Fibroblast of mammary gland (primary cell): ENCODE measurements at places on chromosomes 3 and 15.
A peak's percentile ranks its signal among the peaks of the same experiment; 100 is the strongest.

- DNase-seq = no peak
These were observed 3.7 kb upstream of the GRM2 start for GRCh38 chr3:51703068-51703760.

DNA sequence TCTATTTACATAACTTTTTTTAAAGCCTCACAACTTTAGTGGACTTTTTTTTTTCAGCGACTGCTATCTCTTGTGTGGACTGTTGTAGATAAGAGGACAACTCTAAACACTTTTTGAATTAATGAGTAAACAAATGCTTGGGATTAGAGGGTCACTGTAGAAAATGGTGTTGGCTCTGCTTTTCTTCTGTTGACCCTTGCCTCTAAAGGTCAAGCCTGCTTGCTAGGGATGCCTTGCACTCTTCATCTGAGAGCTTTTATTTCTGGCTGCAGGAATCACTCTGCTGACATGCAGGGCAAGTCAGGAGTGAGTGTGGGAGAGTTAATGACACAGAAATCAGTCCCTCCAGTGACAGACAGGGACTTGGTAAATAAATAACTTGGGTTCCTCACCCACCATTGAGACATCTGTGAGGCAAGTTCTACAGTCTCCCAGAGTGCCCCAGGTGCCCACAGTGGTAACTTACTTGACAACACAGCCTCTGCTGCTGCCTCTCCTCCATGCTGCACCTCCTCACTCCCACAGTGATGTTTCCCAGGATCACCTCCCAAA lies 390.1 kb downstream of the IL20RB start:
- DNase-seq = no peak

DNA sequence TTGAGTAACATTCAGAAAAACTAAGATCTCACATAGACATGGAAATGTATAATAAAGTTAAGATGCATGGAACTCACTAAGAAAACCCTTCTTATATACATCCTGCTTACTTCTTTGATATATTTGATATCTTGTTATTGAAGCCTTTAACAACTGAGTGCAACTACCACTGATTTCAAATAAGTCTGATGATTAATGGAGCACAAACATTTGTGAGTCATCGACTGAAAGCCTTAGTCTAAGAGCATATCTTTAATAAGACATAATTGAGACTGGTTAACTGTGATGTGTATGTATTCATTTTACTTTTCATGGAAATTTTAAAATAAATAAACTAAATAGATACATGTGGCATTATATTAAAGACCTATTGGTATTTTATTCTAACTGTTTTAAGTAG lies 740.5 kb downstream of the EPHA3 start:
- DNase-seq = no peak

DNA sequence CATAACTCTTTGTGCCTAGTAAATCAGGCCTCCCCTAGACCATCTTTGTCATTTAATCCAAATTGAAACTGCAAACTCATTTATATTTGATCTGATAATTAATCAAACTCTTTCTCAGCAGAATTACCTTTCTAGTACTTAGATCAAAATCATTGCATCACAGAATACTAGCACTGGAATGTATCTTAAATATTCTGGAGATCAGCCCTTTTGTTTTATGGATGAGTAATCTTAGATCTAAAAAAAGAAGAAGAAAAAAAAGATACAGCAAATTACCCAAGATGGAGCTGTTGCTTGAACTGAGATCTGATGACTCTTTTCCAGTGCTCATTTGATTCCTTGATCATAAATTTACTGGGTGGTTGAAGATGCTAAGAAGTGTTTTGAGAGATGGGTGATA lies 47.9 kb downstream of the NAALADL2 start:
- DNase-seq = peak; percentile 15

DNA sequence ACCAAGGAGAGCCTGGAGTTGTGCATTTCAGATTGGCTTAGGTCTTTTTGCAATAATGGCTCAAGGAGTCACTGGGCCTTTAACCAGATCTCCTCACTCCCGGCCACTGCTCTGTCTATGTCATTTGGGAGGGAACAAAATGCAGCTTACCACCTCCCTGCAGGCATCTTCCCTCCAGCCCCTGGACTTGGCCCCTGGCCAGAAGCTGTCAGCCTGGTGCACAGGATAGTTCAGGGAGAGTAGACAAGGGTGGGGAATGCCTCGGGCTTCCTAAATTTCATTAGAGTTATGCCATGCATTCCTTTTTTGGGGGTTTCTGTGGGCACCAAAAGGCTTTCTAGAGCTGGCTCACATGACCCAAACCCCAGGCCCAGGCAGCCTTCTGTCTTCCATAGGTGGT lies 70.2 kb upstream of the HRH1 start:
- DNase-seq = no peak

DNA sequence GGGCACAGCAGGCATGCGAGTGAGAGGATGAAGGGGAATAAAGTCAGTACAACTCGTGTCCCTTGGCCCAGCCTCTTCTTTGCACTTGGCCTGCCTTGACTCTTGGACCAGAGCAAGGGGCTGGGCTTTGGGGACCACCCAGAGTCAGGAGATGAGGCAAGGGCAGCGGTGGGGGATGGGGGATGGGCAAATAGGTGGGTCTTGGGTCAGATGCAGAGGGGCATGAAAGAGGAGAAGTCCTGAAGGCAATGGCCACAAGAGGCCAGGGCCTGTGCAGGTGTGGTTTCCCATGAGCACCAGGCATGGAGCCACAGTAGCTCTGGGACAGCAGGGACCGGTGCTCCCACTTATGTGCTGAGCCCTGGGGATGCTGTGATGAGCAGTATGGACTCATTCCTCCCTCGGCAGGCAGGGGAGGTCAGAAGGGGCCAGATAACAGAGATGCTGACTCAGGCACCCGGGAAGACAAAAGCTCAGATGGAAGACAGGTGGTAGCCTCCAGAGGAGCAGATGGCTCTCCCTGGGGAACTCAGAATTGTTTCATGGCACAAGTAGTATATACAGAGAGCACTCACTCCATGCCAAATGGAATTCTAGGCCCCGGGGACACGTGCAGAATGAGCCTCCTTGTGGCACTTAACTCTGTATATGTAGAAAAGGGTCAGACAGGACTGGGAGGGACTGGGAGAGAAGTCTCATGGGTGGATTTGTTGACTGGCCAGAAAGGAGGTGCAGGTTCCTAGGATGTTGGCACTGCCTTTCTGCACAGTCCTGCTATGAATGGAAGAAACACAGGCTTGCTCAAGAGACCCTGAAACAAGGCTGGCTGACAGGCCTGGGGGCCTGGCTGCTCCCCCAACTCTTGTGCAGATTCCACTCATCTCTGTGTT lies 14.3 kb downstream of the ZBTB47 start:
- DNase-seq = peak; percentile 41

GRCh38 chr3:131360191-131360755 lies 21.3 kb upstream of the NUDT16 start:
- no peak for DNase-seq

- DNase-seq = peak; percentile 57
These were observed 25.6 kb downstream of the SLC7A14 start for GRCh38 chr3:170560296-170560695.

- DNase-seq = no peak
These were observed 45.0 kb downstream of the SOX2 start for GRCh38 chr3:181756645-181757297.

DNA sequence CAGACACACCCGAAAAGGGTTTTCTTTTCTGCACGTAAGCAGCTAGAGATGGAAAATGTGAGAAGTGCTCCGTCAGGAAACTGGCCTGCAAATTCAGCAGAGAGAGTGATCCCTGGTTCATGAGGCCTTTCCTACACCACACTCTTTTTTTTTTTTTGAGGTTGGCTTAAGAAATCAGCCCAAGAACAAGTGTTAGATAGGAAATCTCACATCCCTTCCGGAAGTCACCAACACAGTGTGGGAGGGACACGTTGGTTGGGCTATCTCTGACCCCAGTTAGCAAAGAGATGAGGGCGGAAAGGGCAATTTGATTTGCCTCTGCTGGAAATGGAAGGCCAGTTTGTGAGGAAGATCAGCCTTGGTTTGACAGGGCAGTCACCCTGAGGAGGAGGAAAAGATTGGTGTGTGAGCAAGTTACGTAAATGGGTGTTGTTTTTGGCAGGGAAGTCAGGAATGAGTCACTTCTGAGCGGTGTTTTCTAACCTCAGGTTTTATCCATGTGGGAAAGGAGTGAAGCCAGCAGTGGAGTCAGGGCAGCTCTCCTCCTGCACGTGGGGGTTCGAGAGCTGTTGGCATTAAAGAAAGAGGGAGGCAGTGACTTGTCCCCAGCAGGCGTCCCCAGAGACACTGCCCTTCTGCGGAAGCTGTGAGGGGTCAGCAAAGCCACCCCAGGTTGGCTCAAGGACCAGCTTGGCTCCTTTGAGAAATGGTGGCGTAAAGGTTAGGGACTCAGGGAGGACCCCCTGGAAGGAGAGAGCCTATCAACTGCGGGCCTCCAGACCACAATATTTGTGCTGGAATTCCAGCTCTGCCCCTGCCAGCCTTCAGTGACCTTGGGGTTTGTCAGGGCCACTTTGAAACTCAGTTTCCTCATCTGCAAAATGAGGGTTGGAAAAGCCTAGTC lies 237.6 kb upstream of the BHLHE40 start:
- peak; percentile 99 for DNase-seq

GRCh38 chr3:109863701-109864100 lies 526.4 kb upstream of the DPPA4 start:
- DNase-seq = no peak

- peak; percentile 70 for DNase-seq
These were observed 45.8 kb downstream of the ALDH1A2 start for GRCh38 chr15:58019503-58020376.

GRCh38 chr3:138396752-138397410 lies 37.5 kb upstream of the ESYT3 start:
- no peak for DNase-seq

GRCh38 chr3:157030712-157031111 lies 129.2 kb downstream of the CCNL1 start:
- peak; percentile 28 for DNase-seq
